Suprapubic skin (tissue), 4 donors: ENCODE measurements at places on chromosomes 11 and 22. TPM values are rescaled to one million over a fixed set of nuclear protein-coding genes. Genes with fewer than 3 reads are reported as not detected.

DNA sequence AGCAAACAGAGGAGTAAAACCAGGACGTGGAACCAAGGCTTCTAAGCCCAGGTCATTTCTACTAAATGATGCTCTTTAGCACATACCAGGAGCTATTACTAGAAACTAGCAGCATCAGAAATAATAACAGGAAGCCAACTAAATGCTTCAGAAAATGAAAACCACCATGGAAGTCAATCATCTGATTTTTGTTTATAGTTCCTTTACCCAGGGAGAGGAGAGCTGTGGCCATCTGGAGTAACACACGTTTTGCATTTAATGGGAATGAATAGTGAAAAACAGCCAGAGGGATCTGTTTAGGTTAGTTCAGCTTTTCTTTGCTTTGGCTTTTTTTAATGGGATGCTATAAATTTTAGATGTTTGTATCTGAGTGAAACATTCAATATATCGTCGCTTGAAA, 250.7 kb upstream of the ARHGAP20 start:
- H3K4me1 ChIP-seq = no peaks in the 10 kb centered on the region
- H3K36me3 ChIP-seq = no peaks in the 10 kb centered on the region
- no peaks in the 10 kb centered on the region for H3K27me3 ChIP-seq
- no peak overlapping the region for H3K4me3 ChIP-seq
- no peak for DNase-seq

GRCh38 chr22:28075358-28075981, 156.4 kb upstream of the PITPNB start:
- H3K27me3 ChIP-seq = no peaks in the 10 kb centered on the region
- no peak for DNase-seq
- no peak overlapping the region for H3K27ac ChIP-seq
- H3K4me1 ChIP-seq = peaks cover 8% of the 10 kb centered on the region
- peaks cover 3% of the 10 kb centered on the region for H3K36me3 ChIP-seq

- H3K4me3 ChIP-seq = no peak overlapping the region
- peaks cover 43% of the 10 kb centered on the region for H3K4me1 ChIP-seq
- no peak overlapping the region for H3K27ac ChIP-seq
- DNase-seq = no peak
Observed at GRCh38 chr11:63913866-63914830, 2.8 kb downstream of the RCOR2 start.

DNA sequence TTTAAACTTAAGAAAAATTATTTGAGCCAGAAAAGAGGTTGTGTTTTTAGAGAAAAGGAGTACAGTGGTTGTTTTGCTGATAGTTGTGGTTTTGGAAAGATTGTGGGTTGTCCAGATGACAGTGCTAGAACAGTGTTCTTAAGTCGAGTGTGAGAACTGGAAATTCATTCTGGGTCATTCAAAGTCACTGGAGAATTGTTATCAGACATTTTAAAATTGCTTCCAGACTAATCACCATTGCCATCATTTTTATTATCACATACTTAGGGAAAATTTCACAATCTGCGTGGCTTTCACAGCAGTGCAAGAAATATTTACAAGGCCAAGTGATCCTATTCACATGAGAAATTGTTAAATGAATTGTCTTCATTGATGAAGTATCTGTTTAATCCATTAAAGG, 242.2 kb upstream of the DDI1 start:
- H3K27ac ChIP-seq = no peak overlapping the region
- no peak overlapping the region for H3K4me3 ChIP-seq
- no peaks in the 10 kb centered on the region for H3K36me3 ChIP-seq
- H3K27me3 ChIP-seq = no peaks in the 10 kb centered on the region

DNA sequence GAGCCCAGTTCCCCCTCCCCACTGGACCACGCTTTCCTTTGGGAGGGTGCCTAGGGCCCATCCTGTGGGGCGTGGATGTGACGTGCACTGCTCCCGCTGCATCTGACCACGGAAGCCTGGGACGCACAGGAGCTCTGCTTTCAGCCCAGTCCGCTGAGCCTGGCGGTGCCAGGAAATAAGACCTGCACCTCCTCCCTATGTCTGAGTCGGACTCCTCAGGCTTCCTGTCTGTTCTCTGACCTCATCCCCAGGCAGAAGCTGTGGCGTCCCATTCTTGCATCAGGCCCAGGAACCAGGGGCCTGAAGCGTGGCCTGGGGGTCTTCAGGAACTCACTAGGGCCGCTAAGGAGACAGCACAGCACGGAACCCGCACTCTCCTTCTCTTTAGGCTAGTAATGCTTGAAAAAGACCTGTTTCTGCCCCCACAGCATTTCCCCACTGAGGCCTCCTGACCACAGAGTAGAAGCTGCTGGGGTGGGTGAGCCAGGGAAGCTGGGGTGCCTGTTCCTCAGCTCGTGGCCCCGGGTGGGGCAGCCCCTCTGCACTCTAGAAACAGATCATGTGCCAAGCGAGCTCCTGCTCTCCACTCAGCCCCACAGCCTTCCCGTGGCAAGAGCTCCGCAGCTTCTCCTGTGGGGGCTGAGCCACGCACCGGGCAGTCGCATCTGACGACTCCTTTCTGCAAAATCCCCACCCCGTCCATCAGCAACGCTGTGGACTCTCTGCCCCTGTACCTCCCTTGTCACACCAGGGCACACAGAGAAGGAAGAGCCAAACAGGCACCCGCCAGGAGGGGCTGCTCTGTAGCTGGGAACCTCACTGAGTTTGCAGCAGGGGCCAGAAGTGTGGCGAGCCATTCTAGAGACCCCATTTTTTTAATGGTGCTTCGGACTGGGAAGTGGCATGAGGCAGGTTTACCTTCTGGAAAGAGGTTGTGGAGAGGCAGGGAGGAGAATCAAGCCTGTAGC, 22.6 kb downstream of the MOV10L1 start:
- H3K4me3 ChIP-seq = no peak overlapping the region
- H3K4me1 ChIP-seq = no peaks in the 10 kb centered on the region
- DNase-seq = no peak
- no peaks in the 10 kb centered on the region for H3K36me3 ChIP-seq

GRCh38 chr11:46455834-46456233, 64.3 kb upstream of the CHRM4 start:
- no peak for DNase-seq
- H3K4me1 ChIP-seq = peaks cover 11% of the 10 kb centered on the region
- H3K36me3 ChIP-seq = no peaks in the 10 kb centered on the region
- no peak overlapping the region for H3K27ac ChIP-seq
- H3K27me3 ChIP-seq = no peaks in the 10 kb centered on the region
- H3K4me3 ChIP-seq = no peak overlapping the region

DNA sequence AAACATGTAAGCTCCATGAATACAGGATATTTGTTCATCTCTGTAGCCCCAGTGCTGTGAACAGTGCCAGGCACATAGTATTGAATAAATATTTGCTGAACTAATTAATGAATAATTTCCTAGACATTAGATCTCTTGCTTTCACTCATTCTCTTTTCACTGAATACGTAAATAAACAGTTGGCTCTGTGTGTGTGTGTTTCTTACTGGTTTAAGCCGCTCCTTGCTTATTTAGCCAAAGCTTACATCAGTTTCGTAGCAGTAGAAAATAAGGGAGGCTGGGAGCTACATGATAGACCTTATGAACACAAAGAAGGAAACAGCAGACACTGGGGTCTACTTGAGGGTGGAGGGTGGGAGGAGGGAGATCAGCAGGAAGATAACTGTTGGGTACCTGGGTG, 17.2 kb downstream of the KREMEN1 start:
- peaks cover 19% of the 10 kb centered on the region for H3K4me1 ChIP-seq
- H3K27ac ChIP-seq = no peak overlapping the region
- no peak overlapping the region for H3K4me3 ChIP-seq
- no peaks in the 10 kb centered on the region for H3K27me3 ChIP-seq

DNA sequence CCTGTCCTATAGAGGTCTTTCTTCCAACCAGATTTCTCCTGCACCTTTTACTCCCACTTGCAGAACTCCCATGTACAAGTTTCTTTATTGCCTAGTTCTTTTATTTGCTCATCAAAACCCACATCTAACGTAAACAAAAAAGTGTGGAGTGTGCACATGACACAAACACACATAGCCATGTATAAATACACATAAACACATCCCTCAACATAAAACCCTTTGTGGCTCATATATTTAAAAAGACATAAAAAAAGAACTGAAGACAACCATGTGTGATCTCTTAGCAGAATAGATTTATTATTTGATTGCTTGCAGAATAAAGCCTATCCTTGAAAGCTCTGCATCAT, 1.7 kb downstream of the HBG2 start:
- no peaks in the 10 kb centered on the region for H3K4me1 ChIP-seq
- no peaks in the 10 kb centered on the region for H3K27me3 ChIP-seq
- no peaks in the 10 kb centered on the region for H3K36me3 ChIP-seq
- no peak overlapping the region for H3K4me3 ChIP-seq
- H3K27ac ChIP-seq = no peak overlapping the region

DNA sequence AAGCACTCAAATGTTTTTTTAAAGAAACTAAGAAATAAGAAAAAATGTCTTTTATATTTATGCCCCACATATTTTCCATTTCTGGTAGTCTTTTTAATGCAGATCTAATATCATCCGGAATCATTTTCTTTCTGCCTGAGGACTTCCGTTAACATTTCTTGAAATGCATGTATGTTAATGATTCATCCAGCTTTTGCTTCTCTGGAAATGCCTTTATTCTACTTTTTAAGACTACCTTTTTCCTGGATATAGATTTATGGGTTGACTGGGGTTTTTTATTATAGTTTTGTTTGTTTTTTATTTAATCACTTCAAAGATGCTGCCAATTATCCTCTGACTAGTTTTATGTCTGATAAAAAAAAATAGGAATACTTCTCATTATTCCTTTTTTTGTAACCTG, 57.1 kb upstream of the LDLRAD3 start:
- no peak overlapping the region for H3K27ac ChIP-seq
- DNase-seq = no peak
- H3K27me3 ChIP-seq = no peaks in the 10 kb centered on the region
- no peak overlapping the region for H3K4me3 ChIP-seq

The FGF19 gene
- not detected for total RNA-seq
